Stomach (tissue), 19 donors: ENCODE measurements at places on chromosomes 3 and 15.

DNA sequence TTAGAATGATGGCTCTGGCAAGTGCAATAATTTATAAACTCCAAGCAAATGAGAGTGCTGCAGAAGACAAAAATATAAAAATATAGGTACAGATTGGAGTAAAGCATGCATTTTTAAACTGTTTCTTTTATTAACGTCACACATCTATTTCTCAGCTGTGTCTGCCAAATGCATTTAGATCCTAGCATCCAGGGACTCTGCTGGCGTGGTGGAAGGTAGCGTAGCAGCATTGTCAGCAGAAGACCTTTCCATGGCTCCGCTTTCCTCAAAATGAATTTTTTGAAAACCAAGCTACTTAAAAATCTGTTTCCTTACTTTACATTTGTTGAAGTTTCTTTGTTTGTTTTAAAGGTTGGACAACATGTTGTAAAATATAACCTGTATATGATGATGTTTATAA is 16.3 kb upstream of the ATP10A start:
- DNase-seq, result no peak

DNA sequence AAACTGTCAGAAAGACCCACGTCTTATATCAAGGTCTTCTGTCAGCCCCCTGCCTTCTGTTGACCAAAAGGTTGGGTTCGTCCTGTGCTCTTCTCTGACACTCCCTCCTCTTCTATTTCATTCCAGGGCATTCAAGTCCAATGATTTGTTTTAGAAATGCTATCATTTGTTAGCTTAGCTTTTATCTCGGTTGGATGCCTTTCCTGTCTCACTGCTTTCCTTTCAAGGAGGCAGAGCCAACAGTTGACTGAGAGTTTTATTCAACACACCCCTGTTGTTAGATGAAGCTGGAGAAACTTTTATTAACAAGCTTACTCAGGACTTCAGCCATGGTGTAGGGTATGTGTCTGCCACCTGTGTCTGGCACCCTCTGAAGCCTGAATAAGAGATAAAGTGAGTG is 112.0 kb upstream of the SLC7A14 start:
- no peak for DNase-seq

- no peak for DNase-seq
These were observed 64.0 kb downstream of the SLC6A1 start for GRCh38 chr3:11056531-11057050.

DNA sequence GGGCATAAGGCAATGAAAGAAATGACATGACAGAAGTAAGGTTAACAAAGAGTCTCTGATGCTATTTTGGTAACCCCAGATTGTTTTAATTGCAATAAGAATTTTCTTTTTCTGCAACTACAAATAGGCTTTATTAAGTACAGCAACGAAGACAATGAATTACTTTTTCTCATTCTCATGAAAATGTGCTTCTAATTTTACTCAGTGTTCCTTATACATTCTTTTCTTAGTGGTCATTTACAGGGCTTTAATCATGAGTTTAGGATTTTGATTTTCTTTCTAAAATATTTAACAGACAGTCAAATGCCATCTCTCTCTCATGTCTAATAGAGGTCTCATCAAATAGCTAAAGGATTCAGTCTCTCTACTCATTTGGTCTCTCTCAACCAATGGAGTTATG is 452.1 kb downstream of the RAP2B start:
- DNase-seq, result no peak

DNA sequence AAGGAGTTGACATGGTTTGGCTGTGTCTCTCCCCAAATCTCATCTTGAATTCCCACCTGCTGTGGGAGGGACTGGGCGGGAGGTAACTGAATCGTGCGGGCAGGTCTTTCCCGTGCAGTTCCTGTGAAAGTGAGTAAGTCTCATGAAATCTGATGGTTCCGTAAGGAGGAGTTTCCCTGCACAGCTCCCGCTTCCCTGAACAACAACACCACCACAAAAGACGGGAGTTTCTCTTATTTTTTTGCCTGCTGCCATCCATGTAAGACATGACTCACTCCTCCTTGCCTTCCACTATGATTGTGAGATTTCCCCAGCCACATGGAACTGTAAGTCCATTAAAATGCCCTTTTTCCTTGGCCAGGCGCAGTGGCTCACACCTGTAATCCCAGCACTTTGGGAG is 22.7 kb downstream of the XXYLT1 start:
- no peak for DNase-seq
